Adrenal gland (tissue), 19 donors: ENCODE measurements at places on chromosomes 6 and 20. TPM values are rescaled to one million over a fixed set of nuclear protein-coding genes. Genes with fewer than 3 reads are reported as not detected.

The EHMT2 gene
- total RNA-seq = 25.1 TPM

The TCF15 gene
- total RNA-seq = 2.2 TPM

The BPIFB2 gene
- total RNA-seq = not detected

The NKX2-2 gene
- total RNA-seq = not detected

The RNASET2 gene
- total RNA-seq = 106 TPM

The NR2E1 gene
- total RNA-seq = not detected

The SLC13A3 gene
- 1.6 TPM for total RNA-seq

The RWDD2A gene
- total RNA-seq = 8.1 TPM

The RRAGD gene
- total RNA-seq = 22.8 TPM

The APCDD1L gene
- not detected for total RNA-seq

The TSHZ2 gene
- 73.4 TPM for total RNA-seq

The SPATS1 gene
- total RNA-seq = not detected

The ANKRD66 gene
- not detected for total RNA-seq

The SLC12A5 gene
- 21.0 TPM for total RNA-seq

The PLA2G7 gene
- total RNA-seq = 0.91 TPM

The COL11A2 gene
- 0.43 TPM for total RNA-seq

The HSPA1L gene
- total RNA-seq = 3.1 TPM

The C20orf144 gene
- total RNA-seq = not detected

The MUC22 gene
- total RNA-seq = not detected

The PCSK2 gene
- total RNA-seq = 0.90 TPM

The GUCA1A gene
- not detected for total RNA-seq

The SSTR4 gene
- not detected for total RNA-seq

The CCN5 gene
- 64.2 TPM for total RNA-seq

The GRM4 gene
- 0.06 TPM for total RNA-seq

The SALL4 gene
- 0.38 TPM for total RNA-seq

The HTR1E gene
- not detected for total RNA-seq

The PRDM13 gene
- not detected for total RNA-seq

The GOPC gene
- total RNA-seq = 15.8 TPM

The SLC17A1 gene
- total RNA-seq = not detected

The KCNG1 gene
- not detected for total RNA-seq

The TMEM170B gene
- 5.0 TPM for total RNA-seq

The GCNT2 gene
- total RNA-seq = 4.0 TPM

The OLIG3 gene
- not detected for total RNA-seq

The CNBD2 gene
- total RNA-seq = 5.3 TPM

The TREML2 gene
- total RNA-seq = not detected

The TSPO2 gene
- not detected for total RNA-seq

The TNFRSF21 gene
- total RNA-seq = 1.9 TPM
